NCI-H2171 (cell line): ENCODE measurements at places on chromosomes 13 and 19.

- no peak for DNase-seq
Observed at GRCh38 chr13:111371720-111372119, 51.3 kb downstream of the TEX29 start.

- DNase-seq, result no peak
Observed at GRCh38 chr13:98785405-98785804, 32.9 kb upstream of the SLC15A1 start.

GRCh38 chr19:14519860-14520407 is 1.7 kb upstream of the DNAJB1 start:
- no peak for DNase-seq

- DNase-seq, result no peak
Observed at GRCh38 chr13:44040070-44040817, 160.5 kb downstream of the LACC1 start.

DNA sequence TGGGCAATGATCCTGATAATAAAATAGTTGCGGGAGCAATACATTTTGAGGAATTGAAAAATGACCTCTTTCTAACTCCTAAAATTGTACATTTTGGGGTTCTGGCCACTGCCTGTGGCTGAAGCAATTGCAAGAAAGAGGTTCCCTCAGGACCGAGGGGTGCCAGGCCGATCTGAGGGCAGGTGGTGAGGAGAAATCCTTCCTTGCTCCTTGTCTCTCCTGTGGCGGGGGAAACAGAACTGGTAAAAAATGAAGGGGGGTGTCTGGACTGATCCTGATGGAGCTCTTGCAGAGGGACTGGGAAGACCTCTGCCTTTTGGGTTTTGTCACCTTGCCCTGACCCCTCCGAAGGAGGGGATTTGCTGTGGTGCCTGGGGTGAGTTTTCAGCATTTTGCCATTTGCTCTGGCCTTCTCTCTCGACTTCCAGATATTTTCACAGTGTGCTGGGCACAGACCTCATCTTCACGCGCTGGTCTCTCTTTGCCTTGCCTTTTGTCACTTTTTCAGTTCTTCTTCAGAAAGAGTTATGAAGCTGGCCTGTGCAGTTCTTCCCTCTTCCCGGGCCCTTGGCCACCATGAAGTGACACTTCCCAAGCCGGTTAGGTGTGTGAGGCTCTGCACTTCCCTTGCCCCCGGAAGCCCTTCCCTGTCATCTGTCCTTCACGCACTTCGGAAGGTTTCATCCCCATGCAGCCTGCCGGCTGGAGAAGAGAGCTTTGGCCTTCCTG is 22.2 kb downstream of the NFIX start:
- no peak for DNase-seq

DNA sequence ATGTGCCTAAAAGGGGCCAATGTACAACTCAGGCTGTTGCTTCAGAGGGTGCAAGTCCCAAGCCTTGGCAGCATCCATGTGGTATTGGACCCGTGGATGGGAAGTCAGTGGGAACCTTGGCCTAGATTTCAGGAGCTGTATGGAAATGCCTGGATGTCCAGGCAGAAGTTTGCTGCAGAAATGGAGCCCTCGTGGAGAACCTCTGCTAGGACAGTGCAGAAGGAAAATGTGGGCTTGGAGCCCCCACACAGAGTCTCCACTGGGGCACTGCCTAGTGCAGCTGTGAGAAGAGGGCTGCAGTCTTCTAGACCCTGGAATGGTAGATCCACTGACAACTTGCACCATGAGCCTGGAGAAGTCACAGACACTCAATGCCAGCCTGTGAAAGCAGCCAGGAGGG is 28.5 kb downstream of the GPC5 start:
- DNase-seq, result no peak

DNA sequence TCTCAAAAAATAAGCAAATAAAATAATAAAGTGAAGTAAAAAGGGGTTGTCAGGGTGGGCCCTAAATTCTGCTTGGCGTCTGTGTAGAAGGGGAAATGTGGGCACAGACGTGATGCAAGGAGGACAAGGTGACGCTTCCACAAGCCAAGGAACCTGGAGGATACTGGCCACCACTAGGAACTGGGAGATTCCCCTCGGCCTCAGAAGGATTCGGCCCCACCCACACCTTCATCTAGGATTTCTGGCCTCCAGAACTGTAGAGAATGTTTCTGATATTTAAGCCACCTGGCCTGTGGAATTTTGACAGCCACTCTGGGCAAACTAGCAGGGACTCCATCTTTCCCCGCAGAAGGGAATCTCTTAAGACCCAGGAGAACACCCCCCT is 1.1 kb downstream of the PLEKHJ1 start:
- no peak for DNase-seq

DNA sequence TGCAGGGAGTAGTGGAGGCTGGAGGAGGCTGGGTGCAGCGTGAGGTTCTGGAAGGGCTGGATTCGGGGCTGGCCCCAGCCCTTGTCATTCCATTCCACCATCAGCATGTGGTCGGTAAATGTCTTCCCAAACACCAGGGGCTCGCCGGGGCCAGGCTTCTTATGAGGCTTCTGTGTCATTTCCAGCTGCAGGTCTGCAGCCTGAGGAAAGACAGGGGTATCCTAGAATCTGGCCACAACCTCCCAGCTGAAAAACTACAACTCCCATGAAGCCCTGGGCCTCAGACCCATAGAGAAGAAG is 4.4 kb downstream of the BCAT2 start:
- peak; percentile 38 for DNase-seq

GRCh38 chr13:110187641-110188161 is 119.3 kb downstream of the COL4A1 start:
- DNase-seq, result no peak

GRCh38 chr19:31312009-31312676 is 37.1 kb downstream of the TSHZ3 start:
- DNase-seq, result no peak
